ENCODE measurements at places on chromosomes 7 and 10. TPM values are rescaled to one million over a fixed set of nuclear protein-coding genes. Genes with fewer than 3 reads are reported as not detected.

Gene CPVL
- 30.0 TPM for total RNA-seq

Gene JCAD
- 19.1 TPM for total RNA-seq

GRCh38 chr7:109215341-109215740, 645.7 kb downstream of the DNAJB9 start:
- no peak for DNase-seq

DNA sequence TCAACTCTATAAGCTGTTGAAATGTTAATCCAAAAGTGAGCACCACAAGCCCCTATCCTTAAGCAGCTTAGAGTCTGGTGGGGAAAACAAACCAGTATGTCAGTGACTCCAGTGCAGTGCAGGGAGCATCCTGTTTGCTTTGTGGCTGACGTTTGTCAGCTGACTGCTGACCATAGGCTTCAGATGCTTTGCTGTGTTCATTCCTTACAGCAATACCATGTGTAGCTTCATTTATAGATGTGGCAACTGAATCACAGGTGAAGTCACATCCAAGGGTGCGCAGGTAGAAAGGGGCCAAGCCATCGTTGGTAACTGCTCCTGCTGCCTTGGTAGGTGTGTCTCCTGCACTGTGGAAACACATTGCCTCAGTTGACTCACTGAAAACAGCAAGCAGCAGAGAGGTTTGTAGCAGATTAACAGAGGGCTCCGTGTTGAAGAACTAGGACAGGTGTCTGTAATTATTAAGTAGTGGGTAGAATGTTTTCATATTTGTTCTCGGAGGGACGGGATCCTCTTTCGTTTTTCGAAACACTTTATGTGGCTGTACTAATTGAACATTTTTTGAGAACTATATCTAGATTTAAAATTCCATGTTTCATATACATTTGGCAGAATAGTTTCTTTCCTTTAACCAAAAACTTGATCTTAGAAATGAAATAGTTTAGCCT, 2.0 kb downstream of the INSIG1 start:
- no peak for DNase-seq

DNA sequence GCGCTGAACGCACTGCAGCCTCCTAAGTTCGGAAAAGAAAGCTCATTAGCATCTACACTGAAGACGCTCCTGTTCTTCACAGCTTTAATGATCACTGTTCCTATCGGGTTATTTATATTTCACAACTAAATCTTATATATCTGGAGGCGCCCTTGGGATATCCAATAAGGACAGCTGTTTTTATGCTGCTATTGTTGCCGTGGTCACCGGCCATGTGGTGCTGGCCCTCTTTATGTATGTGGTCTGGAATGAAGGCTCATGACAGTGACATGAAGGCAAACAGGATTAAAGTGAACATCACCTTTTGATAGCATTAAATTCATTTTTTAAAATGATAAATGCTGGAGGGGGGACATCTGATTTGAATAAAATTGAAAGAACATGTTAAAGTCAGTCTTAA, 8.8 kb downstream of the BLVRA start:
- DNase-seq, result no peak

GRCh38 chr10:90308223-90308622, 549.6 kb downstream of the HTR7 start:
- no peak for DNase-seq

GRCh38 chr10:30865141-30865926, 166.3 kb downstream of the ZNF438 start:
- DNase-seq, result no peak

DNA sequence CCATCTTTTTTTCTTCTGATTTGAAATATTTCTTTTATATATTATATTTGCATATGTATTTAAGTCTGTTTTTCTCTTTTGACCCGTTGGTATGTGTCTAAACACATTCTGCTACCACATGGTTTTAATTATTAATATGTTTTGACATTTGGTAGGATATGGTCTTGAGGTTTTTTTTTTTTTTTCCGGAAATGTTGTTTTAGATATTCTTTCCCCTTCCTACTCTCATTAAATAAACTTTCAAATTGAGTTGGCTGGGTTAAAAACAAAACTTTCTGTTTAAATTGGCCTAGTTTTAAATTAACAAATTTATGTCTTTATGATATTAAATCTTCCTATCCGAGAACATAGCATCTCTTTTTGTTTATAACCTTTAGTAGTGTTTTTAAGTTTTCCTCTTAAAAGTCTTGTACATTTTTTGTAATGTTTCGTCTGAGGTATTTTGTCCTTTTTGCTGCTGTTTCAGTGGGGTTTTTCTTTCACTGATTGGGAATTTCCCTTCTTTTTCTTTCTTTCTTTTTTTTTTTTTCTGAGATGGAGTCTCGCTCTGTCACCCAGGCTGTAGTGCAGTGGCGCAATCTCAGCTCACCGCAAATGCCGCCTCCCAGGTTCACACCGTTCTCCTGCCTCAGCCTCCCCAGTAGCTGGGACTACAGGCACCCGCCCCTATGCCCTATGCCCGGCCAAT, 25.4 kb downstream of the STAM start:
- no peak for DNase-seq

DNA sequence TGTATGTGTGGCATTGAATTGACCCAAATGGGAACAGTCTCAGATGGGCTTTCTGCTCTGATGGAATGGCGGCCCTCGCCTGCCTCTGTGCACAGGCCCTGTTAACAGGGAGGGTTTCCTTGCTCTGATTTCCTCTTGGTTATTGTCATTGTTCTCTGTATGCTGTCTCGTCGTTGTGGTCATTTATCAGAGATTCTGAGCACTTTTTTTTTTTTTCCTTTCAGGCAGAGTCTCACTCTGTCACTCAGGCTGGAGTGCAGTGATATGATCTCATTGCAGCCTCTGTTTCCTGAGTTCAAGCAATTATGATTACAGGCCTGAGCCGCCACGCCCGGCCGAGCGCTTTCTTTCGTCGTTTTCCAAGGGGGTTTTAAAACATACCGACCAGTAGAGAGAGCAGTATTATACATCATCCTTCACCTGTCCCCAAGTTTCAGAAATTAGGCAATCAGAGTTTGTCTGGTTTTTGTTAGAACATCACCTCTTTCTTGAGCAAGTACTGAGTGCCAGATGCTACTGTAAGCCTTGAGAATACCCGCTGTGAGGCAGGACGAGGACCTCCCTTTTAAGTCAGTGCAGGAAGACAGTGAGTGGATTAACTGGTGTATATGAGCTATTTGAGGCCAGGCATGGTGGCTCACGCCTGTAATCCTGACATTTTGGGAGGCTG, 6.5 kb downstream of the CHST12 start:
- DNase-seq, result no peak

DNA sequence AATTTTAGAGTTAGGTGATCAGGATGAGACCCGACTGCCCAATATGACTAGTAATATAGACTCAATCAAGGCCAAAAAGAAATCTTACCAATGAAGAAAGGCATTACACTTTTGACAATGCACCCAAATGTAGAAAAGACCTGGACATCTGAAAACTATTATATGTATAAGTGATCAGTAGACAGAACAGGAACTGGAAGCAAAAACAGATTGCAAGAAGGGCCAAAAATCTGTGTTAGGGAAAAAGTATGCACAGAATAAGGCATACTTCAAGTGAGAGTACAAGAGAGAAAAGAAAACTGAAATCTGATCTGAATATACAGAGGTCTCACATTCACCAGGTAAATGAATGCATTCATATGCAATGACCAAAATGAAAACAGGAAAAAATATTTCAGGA, 107.0 kb downstream of the GNAI1 start:
- no peak for DNase-seq

GRCh38 chr7:11193888-11194287, 220.2 kb downstream of the PHF14 start:
- no peak for DNase-seq

DNA sequence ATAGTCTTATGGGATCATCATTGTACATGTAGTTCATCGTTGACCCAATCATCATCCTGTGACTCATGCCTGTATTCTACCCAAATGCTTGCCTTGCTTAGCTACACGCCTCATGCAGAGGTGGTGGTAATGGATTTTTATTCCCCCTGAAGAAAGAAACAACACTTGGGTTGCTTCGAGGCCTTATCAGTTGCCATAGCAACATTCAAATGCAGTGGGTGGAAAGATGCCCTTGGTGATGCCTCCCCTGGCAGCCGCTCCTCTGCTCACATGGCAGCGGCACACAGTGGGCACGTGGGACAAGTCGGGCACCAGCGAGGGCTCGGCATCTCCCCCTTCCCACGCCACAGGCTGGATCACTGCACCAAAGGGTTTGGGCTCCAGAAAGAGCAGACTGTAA, 54.0 kb upstream of the NMT2 start:
- no peak for DNase-seq

DNA sequence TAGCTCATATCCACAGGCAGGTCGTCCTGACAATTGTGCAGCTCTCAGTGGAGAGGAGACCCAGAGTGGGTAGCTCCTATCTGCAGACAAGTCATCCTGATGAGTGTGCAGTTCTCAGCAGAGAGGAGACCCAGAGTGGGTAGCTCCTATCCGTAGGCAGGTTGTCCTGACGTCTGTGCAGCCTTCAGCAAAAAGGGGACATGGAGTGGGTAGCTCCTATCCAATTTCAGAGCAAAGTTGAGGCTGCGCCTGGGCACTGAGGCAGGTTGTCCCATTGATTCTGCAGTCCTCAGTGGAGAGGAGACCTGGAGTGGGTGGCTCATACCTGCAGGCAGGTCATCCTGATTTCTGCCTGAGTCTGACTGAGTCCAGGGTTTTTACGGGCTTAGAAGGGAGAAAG, 111.8 kb downstream of the HPSE2 start:
- DNase-seq, result no peak
